Kidney (tissue), 22 donors: ENCODE measurements at places on chromosomes 5 and 9. TPM values are rescaled to one million over a fixed set of nuclear protein-coding genes. Genes with fewer than 3 reads are reported as not detected.

CDH10 gene
- 0.17 TPM for polyA plus RNA-seq

TRIM14 gene
- polyA plus RNA-seq = 11.3 TPM

SELENOP gene
- polyA plus RNA-seq = 390 TPM

SLC26A2 gene
- 2.2 TPM for polyA plus RNA-seq

OR1J4 gene
- not detected for polyA plus RNA-seq

C9orf40 gene
- polyA plus RNA-seq = 5.2 TPM

JAKMIP2 gene
- polyA plus RNA-seq = 0.71 TPM
